Spleen (tissue), 13 donors: ENCODE measurements at places on chromosomes 1 and 21.

DNA sequence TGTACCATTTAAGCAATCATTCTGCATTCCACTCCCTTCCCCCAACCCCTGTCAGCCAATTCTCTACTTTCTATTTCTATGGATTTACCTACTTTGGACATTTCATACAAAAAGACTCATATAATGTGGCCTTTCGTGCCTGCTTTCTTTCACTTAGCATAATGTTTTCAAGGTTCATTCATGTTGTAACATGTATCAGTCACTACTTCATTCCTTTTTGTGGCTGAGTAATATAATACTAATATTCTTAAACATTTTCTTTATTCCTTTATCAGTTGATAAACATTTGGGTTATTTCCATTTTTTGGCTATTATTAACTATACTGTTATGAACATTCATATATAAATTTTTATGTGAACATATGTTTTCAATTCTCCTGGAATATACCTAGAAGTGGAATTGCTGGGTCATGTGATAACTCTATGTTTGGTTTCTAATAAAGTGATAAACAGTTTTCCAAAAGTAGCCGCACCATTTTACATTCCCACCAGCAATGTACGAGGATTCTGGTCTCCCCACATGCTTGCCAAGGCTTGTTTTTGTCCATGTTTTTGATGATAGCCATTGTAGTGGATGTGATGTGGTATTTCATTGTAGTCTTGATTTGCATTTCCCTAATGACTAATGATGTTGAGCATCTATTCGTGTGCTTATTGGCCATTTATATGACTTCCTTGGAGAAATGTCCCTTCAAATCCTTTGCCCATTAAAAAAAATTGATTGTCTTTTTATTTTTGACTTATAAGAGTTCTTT, 61.9 kb upstream of the GNG12 start:
- DNase-seq = no peak

DNA sequence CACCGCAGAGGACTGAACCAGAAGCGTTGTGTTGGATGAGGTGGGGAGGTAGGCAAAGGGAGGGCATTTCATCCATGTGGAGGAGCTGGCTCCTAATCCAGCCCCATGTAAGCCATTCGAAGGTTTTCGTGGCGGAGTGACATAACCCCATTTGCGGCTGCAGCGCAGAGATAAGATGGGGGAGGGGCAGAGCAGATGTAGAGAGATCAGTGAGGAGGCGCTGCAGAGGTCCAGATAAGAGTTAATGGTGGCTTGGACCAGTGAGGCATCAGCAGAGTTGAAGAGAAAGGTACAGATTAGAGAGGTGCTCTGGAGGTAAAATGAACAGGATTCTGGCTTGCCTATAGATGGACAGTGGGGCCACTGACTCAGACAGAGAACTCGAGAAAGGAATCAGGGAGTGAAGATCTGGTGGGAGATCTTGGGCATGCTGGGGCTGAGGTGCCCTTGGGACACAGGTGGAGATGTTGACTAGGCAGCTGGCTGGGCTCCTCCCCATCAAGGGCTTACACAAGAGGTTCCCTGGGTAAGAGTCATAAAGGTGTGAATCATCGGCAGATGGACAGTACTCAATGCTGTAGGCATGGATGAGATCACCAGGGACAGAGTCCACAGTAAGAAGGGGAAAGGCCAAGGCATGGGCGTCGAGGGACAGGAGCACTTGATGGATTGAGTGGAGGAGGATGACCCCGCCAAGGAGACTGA, 7.8 kb upstream of the PTPRF start:
- no peak for DNase-seq

- DNase-seq = no peak
Observed at GRCh38 chr1:27451343-27451742, 38.6 kb downstream of the WASF2 start.

DNA sequence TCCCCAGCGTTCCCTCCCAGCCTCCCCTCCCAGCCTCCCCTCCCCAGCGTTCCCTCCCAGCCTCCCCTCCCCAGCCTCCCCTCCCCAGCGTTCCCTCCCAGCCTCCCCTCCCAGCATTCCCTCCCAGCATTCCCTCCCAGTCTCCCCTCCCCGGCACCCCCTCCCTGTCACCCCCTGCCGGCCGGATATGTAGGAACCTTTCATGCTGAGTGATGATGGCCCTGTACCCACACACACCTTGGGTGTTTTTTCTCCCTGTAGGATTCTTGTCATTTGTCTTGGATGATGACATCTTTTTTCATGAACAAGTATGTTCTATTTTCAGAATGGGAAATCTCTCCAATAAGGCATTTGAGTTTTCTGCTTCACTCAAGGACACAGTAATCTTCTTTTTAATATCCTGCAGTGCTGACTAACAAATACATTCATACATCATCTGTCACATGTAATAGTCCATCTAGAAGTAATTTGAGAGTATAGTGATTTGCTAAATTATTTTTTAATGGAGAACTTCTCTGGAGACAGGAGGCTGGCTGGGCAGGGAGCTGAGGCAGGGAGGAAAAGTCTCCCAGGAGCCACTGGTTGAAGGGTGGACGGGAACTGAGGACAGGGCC, 19.5 kb downstream of the FTCD start:
- DNase-seq = no peak

- no peak for DNase-seq
Observed at GRCh38 chr1:1004780-1005697, 5.1 kb upstream of the HES4 start.

- DNase-seq = no peak
Observed at GRCh38 chr1:66317248-66317515, 216.8 kb upstream of the SGIP1 start.

DNA sequence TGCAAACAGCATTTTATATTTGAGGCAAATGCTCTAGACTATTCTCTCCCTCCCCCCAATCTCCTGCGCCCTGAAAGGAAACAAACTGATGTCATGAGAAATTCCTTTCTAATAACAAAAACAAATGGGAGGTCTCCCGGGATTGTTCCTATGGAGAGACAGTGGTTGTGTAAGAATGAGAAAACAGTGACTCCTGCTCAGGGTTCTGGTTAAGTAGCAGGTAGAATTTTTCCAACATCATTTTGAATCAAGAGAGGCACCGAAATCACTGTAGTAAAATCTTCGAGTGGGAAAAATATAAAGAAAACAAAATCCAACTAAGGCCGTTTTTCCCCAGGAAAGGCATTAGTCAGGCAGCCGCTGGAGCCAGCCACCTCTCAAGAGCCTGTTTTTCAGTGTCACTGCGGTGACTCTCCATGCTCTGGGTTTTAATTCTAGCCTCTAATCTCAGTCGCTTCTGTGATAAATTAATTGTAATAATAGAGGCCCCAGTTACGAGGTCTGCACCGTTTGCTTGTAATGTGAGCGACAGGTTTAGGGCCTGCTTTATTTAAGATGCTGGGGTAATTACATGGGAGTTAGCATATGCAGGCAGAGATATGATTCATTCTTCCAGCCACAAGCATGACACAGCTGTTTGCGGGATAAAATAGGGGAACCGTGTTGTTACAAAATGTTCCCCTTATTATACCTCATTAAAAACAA, 80.3 kb downstream of the RNF220 start:
- no peak for DNase-seq

- no peak for DNase-seq
Observed at GRCh38 chr1:112956544-112957132, 642 bp upstream of the SLC16A1 start.

DNA sequence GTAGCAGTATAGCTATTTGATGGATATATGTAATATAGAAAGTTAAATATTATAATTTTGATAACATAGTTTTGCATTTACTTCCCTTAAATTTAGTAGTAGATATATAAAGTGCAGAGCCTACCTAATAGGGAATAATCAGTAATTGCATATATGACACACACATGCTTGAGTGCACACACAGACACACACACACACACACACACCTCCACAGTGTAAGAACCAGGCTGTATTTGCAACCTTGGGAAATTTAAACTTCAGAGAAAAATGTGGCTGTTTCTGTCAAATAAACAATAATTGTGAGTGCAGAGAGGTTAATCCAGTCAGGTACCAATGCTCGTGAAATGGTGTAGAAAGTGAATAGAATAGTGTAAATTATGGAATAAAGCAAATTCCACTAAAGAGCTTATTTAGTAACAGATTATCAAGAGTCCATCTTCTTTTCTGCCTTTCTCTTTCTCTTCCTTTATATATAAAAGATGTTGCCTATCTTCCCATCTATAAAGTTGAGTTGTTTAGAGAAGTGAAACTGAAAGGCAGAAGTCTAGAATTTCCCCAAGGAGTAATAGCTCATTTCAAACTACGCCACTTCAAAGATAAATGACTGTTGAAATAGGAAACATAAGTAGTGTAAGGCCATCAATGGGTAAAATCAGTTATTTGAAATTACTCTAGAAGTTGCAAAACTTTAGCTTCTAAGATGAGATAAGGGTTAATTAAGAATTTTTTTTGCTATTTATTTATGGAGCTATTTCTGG, 273.7 kb downstream of the SRGAP2C start:
- no peak for DNase-seq

DNA sequence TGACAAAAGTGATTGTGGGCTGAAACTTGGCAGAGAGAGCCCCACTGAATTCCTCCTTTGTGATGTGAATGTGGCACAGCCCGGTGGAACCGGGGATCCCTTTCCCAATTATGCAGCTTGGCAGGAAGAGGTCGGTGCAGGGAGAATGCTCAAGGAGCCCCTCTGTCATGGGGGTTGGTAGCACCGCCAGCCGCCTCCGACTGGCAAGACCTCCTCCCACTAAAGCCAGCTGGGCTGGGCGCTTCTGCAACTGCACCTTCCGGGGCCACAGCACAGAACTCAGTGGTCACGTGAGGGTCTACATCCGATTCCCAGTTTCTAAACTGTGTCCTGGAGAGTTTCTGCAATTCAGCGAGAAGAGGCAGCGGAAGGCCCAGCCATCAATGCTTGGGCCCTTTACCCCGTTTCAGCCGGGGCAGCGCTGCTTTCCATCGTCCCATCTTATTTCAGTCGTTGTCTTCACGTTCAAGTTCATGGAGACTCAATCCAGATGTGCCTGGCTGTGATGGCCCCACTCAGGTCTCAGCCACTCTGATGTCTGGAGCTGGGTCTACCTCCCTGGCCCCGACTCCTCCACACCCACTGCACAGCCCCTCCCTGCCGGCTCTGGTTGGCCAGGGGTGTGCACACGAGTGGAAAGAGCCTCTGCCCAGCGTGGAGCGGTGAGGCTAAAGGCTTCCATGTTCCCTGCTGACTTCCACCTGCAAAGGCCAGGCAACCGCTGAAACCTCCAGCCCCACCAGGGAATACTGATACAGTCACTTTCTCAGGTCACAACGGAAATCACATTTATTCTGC, 39.8 kb upstream of the FHAD1 start:
- no peak for DNase-seq

GRCh38 chr1:204853436-204853835, 17.2 kb upstream of the NFASC start:
- no peak for DNase-seq

DNA sequence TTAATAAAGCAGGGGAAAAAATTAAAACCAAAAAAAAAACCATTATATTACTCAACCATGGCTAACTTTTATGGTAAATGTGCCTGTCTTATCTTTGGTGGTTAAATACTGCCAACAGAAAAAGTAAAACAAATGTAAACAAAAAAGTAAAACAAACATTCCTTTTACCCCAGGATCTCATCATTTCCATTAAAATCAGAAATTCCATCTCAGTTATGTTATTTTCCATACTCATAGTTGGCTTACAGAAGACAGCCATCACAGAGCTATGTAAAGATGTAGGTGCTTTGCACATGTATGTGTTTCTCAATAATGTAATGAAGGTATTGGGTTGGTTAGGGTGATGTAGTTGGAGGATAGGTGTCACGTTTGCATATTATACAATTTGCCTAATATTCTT, 185.0 kb downstream of the KCNK2 start:
- no peak for DNase-seq

DNA sequence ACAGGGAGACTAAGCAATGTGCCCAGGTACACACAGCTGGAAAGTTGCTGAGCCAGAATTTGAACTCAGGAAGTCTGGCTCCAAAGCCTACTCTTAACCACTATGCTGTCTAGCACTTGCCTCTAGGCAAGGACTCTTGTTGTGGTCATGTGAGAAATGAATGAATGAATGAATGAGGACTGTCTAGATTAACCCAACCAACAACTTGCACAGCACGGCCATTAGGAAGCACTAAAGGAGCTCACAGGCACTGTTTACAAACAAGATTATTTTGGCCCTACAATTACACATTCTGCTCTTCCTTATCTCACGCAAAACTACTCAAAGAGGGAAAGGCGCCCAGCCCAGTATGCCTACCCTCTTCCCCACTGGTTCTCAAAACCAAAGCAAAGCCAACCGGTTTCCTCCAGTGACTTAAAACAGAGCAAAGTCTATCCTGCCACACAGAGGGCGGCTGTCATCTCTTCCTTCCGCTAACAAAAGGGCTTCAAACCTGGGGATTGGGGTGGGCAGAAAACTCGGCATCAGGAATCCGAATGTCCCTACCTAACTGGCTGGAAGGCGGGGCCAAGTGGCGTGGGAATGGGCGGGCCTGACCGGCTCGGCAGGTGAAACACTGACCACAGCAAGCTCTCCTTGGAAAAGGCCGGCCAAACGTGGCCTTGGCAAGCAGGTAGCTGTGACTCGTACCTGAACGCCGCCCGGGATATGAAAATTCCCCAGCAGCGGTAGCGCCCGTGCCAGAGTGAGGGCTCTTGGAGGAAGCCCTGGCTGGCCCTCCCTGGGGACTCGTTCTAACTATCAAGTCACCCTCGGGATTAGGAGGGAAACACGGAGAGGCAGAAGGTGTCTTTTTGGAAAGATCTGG, 948 bp downstream of the STK40 start:
- DNase-seq = peak; percentile 92

DNA sequence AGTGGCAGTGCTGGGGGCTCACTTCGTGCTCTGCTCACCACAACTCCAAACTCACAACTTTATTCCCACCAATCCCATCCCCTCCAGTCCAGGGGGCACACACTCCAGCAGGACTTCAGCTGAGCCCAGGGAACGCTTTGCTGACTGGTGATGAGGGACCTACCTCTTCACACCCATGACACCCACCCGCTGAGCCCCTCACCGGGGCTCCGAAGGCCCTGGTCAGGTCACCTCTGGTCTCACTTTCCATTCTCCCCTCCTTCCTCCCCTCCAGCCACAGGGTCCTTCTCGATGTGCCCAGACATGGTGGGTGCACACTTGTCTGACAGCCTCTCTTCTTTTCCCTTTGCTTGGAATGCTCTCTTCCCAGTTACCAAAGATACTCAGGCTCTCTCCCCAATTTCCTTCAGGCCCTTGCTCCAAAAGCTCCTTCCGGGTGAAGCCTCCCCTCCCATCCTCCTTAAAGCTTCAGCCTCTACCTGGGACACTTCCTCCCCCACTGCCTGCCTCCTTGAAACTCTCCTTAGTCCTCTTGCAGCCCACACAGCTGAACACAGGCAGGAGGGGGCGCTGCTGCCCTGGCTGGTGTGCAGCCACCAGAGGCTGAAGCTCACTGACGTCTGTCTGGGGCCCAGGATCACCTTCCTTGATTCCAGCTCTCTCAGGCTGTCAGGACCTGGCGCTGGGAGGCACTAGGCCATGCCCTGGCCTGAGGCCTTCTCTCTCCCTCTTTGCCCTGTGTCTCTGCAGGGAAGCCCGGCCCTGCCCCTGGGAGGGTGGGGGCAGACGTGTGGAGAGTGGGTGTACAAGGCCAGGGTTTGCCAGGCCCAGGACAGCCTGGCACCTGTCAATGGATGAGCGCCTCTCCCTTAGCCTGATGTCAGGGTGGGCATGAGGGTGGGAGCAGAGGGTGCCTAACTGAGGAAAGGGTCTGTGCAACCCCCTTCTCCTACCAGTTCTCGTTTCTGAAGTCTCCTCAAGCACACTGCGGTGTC, 1.6 kb downstream of the KCNE1 start:
- peak; percentile 92 for DNase-seq
